SJSA1 (cell line): ENCODE measurements at places on chromosomes 16 and 17. TPM values are rescaled to one million over a fixed set of nuclear protein-coding genes. Genes with fewer than 3 reads are reported as not detected.

- no peak overlapping the region for H3K4me3 ChIP-seq
- no peaks in the 10 kb centered on the region for H3K36me3 ChIP-seq
- H3K4me1 ChIP-seq = no peaks in the 10 kb centered on the region
- no peaks in the 10 kb centered on the region for H3K27me3 ChIP-seq
These were observed 299.5 kb downstream of the MAF start for GRCh38 chr16:79301051-79301450.

- H3K4me3 ChIP-seq = no peak overlapping the region
- no peaks in the 10 kb centered on the region for H3K4me1 ChIP-seq
- no peaks in the 10 kb centered on the region for H3K27me3 ChIP-seq
- no peak for DNase-seq
These were observed 234.6 kb downstream of the CPPED1 start for GRCh38 chr16:12569061-12569460.

DNA sequence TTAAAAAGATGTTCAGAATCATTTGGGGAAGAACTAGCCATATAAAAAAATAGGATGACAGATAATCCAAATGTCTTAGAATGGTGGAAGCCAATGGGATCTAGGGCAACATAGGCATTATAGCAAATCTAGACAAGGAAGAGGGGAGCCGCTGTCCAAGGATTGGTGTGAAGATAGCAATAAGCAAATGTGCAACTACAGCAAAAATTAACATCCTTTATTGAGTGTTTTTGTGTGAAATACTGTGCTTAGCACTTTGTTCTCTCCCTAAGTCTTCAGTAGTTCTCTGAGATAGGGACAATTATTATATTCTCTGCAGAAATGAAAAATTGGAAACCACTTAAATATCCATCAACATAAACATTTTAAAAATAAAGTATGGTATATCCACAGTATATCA is 177.0 kb downstream of the PHKB start:
- H3K36me3 ChIP-seq = no peaks in the 10 kb centered on the region
- DNase-seq = no peak
- H3K4me3 ChIP-seq = no peak overlapping the region
- no peak overlapping the region for H3K27ac ChIP-seq
- no peaks in the 10 kb centered on the region for H3K27me3 ChIP-seq

DNA sequence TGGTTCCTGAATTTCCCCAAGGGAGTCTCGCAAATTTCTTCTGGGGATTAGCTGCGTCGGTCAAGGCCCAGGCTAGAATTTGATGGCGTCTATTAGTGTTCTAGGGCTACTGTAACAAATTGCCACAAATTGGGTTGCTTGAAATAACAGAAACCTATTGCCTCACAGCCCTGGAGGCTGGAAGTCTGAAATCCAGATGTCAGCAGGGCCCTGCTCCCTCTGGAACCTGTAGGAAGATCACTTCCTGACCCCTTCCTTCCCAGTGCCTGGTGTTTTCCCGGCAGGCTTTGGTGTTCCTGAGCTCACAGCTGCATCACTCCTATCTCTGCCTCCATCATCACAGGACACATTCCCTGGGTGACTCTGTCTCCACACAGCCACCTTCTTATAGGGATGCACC is 24.4 kb downstream of the DHRS7C start:
- no peaks in the 10 kb centered on the region for H3K4me1 ChIP-seq
- H3K36me3 ChIP-seq = no peaks in the 10 kb centered on the region
- no peaks in the 10 kb centered on the region for H3K27me3 ChIP-seq
- DNase-seq = no peak
- H3K27ac ChIP-seq = no peak overlapping the region

GRCh38 chr17:78000341-78000740 is 41.8 kb downstream of the TNRC6C start:
- no peaks in the 10 kb centered on the region for H3K27me3 ChIP-seq
- DNase-seq = peak; percentile 78
- H3K27ac ChIP-seq = peak overlapping the region; percentile 55
- peaks cover 51% of the 10 kb centered on the region for H3K4me1 ChIP-seq
- H3K36me3 ChIP-seq = peaks cover 4% of the 10 kb centered on the region; the same call in 1 of the 2 replicates

DNA sequence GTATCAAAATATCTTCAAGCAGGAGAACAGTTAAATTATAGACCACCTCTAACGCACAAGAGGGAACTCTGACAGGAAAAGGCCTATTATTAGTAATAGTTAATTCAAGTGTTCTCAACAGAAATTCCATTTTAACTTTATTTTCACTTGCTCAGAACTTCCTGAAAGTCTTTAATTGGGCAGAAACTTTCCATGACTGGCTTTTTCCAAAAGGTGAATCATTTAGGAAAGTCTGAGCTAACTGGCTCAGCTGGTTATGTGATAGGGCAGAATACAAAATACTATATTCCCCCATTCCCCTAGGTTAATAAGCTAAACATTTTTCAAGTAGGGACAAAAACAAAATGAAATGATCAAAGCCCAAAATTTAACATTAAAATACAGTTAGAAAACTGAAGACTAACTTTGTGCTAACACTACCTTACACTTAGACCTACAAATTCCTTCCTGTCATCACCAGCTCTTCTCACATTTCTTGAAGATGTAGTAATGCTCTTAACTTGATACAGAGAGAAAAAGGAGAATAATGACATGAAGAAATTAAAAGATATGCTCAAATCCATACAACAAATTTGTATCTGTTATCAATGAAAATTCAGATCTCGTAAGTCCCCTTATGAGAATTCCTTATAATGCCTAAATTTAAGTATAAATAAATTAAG is 31.0 kb downstream of the CFDP1 start:
- peaks cover 14% of the 10 kb centered on the region for H3K4me1 ChIP-seq
- H3K27me3 ChIP-seq = no peaks in the 10 kb centered on the region
- DNase-seq = no peak
- peak overlapping the region; percentile 60 for H3K27ac ChIP-seq
- no peak overlapping the region for H3K4me3 ChIP-seq

Gene AIPL1
- total RNA-seq = not detected in 2 replicates

- peaks cover 6% of the 10 kb centered on the region for H3K36me3 ChIP-seq
- no peak overlapping the region for H3K4me3 ChIP-seq
- H3K27ac ChIP-seq = no peak overlapping the region
These were observed 33.3 kb downstream of the GSE1 start for GRCh38 chr16:85646358-85646907.

DNA sequence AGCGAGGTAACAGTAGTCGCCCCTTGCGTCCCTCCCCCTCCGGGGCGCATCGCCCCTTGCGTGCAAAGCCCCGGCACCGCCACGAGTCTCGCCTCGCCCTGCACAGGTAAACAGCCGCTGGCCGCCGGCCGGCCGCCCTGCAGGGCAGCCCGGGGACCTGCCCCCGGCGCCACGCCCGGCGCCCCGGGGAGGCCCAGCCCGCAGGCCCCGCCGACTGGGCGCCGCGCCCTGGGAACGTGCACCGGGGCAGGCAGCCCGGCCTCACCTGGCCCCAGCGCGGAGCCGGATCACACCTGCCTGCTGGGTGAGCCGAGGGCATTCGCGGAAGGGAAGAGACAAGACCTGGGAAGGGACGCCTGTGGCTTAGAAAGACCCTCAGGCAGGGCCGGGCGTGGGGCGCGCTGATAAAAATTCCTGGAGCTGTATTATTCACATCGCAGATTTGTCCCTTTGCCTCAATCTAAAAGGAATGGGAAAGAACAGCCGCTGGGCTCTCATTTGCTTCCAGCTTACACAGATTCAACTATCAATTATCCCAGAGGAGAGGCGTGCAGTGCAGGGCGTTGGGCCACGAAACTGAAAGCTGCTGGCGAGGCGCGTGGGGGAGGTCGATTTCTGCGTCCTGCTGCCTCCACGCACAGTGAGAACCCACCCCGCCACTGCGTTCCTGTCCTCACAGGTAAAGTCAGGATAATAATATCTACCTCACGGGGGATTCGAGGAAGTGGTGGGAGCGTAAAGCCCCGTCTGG is 451.9 kb downstream of the SLC39A11 start:
- H3K27ac ChIP-seq = no peak overlapping the region
- H3K4me3 ChIP-seq = no peak overlapping the region
- H3K36me3 ChIP-seq = no peaks in the 10 kb centered on the region
- DNase-seq = no peak
- no peaks in the 10 kb centered on the region for H3K4me1 ChIP-seq

- no peaks in the 10 kb centered on the region for H3K36me3 ChIP-seq
- H3K27ac ChIP-seq = no peak overlapping the region
- no peak for DNase-seq
- no peaks in the 10 kb centered on the region for H3K4me1 ChIP-seq
These were observed 43.0 kb upstream of the RHBDL3 start for GRCh38 chr17:32222621-32223020.

DNA sequence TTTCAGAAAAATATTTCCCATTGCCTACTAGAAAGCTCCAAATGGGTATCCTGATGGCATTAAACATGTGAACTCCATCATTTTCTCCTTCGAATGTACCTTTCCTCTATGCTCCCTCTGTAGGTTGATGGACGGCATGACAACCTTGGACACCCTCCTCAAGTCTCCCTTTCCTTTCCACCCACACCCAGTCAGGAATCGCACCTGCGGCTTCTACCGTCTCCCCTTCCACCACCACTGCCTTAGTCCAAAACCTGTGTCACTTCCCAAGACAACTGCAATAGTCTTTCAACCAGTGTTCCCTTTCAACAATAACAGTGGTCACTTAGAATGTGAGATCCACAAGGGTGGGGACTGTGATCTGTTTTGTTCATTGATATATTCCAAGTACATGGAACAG is 233.1 kb upstream of the AXIN2 start:
- no peaks in the 10 kb centered on the region for H3K27me3 ChIP-seq
- DNase-seq = no peak
- no peaks in the 10 kb centered on the region for H3K4me1 ChIP-seq
- no peak overlapping the region for H3K27ac ChIP-seq

Gene ANKS4B
- total RNA-seq = not detected in 2 replicates

DNA sequence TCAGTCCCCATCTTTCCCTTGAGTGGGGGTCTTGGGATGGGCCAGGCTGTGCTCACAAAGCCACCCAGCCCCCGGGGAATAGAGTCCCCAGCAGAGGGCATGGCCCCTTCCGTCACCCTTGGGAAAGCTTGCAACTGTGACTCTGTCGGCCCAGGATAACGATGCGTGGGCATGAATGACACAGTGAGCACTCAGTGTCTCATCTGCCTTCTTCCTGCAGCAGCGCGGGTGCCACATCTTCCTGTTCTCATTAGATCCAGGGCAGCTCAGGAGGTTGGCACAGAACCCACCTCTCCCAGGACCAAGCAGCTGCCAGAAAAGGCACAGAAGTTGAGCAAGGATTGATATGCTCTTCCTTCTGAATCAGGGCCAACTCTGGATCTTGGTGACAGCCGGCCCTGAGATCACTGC is 84.7 kb downstream of the MRC2 start:
- no peak overlapping the region for H3K4me3 ChIP-seq
- H3K27ac ChIP-seq = no peak overlapping the region
- H3K4me1 ChIP-seq = peaks cover 12% of the 10 kb centered on the region
- H3K36me3 ChIP-seq = no peaks in the 10 kb centered on the region

DNA sequence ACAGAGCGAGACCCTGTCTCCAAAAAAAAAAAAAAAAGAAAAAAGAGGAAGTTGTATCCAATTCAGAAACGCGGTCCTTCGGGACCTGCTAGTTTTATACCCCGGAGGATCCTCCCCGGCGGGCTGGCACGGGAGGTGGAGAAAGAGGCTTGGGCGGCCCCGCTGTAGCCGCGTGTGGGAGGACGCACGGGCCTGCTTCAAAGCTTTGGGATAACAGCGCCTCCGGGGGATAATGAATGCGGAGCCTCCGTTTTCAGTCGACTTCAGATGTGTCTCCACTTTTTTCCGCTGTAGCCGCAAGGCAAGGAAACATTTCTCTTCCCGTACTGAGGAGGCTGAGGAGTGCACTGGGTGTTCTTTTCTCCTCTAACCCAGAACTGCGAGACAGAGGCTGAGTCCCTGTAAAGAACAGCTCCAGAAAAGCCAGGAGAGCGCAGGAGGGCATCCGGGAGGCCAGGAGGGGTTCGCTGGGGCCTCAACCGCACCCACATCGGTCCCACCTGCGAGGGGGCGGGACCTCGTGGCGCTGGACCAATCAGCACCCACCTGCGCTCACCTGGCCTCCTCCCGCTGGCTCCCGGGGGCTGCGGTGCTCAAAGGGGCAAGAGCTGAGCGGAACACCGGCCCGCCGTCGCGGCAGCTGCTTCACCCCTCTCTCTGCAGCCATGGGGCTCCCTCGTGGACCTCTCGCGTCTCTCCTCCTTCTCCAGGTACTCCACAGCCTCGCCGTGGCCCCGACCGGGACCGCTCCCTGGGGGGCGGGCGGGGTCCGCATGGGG is at the start of gene CDH3:
TSS of gene CDH3 (plus strand) at position 596 of the 779 bp plus-strand sequence. CDS start at position 666, 70 bp downstream.
- H3K4me1 ChIP-seq = peaks cover 18% of the 10 kb centered on the region
- peak within 1 kb of the TSS; percentile 33 for H3K4me3 ChIP-seq
- H3K27ac ChIP-seq = no peak within 1 kb of the TSS
- peaks cover 11% of the 10 kb centered on the region; the same call in 1 of the 2 replicates for H3K27me3 ChIP-seq

Gene KRTAP1-5
- 0.45 and 2.5 TPM in 2 replicates for total RNA-seq

DNA sequence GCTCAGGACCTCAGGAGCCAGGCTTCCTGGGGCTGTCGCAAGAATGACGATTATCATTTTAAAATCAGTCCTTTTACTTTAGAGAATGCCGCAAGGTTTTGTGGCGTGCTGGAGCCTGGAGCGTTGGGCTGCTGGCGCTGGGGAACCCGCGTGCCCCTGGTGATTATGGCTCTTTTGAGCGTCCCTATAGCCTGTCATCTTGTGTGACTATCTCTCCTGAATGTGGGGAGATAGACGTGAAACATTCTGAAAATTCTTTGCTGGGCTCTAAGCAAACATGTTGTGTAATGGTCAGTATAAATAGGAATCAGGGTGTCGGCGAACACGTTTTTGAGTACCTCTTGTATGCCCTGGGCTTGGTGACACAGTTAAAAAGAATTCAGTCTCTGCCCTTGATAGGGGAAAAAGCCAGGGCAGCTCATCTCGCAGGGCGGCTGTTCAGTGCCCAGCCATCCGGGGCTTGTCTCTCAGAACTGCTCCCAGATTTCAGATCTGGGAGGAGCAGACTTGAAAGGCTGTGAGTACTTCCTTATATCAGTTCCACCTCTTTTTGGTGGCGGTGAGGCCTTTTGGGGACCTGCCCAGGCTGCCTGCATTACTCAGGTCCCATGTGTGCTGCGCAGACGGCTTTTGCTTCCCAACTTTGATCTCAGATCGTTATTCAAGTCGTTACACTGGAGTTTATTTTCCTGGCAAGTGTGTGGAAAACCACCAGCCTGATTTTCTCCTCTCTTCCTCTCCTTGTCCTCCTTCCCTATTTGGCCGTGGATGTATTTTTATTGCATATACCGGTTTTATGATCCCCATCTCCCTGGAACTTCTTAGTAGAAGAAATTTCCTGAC is 973 bp downstream of the SLC7A6 start:
- DNase-seq = peak; percentile 82
- H3K27me3 ChIP-seq = no peaks in the 10 kb centered on the region
- peak overlapping the region; percentile 99 for H3K27ac ChIP-seq
- H3K4me3 ChIP-seq = peak overlapping the region; percentile 100
- H3K4me1 ChIP-seq = peaks cover 28% of the 10 kb centered on the region

Gene FN3K
- total RNA-seq = 0.13 TPM in 1 of 2 replicates, not detected in the other
